ENCODE measurements at places on chromosomes 6 and 20.

DNA sequence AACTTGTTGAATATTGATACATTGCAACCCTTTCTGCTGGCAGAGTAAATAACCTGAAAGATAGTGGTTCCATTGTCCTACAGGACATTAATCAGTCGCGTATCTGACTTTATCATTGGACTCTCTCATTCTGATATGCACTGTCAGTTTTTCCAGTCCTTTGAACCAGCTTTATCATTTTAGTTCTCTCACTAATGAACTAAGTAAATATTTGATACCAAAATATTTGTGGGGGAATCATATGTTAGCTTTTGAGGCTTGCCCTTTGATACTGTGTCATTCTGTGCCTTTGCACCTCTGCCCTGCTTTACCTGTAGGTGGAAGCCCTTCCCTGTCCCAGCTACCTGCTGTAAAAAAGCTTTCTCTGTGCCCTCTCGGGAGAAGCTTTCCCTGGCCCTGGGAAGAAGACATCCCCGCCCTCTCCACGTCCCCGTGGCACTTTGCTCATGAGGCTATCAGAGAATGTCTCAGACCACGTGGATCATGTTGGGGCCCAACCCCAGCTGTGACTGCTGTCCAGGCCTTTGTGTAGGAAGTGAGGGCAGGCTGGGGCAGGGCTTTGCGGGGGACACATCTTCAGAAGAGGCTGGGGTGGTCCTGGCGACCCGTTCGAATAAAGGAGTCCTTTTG lies 117.8 kb upstream of the NXT1 start:
- DNase-seq: no peak

DNA sequence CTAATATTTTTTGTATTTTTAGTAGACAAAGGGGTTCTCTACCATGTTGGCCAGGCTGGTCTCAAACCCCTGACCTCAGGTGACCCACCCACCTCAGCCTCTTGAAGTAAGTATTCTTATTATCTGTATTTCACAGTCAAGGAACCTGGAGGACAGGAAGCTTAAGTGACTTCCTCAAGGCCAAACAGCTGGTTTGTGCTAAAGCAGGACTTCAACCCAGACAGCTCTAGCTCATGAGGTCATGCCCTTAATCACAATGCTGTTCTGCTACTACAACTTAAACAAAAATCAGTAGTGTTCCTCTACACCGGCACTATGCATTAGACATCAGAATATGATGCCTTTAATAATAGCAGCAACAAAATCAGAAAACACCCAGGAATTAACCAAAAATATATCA lies 168.9 kb downstream of the ADGB start:
- DNase-seq: no peak

GRCh38 chr6:28206928-28207509 lies 18.1 kb upstream of the ZSCAN9 start:
- no peak for DNase-seq

DNA sequence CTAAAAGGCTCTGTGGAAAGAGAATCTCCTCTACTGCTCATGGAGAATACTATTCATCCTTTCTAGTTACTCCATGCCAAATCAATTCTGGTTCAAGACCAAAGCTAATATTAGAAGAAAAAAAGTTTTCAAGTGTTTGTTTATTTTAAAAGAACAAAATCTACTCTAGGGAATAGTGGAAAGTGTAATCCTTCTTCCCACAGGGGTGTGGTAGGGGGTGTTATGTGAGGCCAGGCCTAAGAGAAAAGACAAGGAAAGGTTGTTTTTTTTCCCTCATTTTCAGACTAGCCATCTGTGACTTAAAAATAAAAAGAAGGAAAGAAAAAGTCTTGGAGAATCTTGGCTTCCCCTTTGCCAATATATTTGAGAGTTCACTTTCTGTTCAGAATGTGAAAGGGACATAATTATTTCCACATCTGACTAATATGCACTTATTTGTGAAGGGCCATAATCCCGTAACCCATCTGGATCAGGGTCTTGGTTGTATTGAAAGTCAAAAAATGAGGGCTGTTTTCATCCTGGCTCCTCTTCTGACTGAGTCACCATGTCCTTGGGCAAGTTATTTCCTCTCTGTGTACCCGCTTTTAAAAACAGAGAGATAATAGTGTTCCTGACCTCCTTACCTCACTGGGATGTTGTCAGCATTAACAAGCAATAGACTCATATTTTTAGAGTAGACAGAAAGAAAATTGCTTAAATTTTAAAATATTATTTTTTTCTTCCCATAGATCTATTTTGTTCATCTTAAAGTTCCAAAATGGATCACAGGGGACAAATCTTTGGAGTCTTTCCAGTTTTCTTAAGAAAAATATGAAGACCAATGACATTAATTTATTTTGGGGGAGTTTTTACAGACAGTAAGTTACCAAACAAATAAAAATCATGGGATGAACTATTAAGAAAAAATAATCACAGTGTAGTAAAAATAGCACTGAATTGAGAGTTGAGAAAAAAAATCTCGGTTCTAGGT lies 233.7 kb downstream of the IBTK start:
- no peak for DNase-seq

- no peak for DNase-seq
Observed at GRCh38 chr6:83914953-83915352, 55.5 kb downstream of the CYB5R4 start.

GRCh38 chr20:34522969-34523871 lies 7.0 kb downstream of the DYNLRB1 start:
- peak; percentile 50 for DNase-seq

- DNase-seq: no peak
Observed at GRCh38 chr6:145245119-145245518, 490.2 kb downstream of the EPM2A start.

DNA sequence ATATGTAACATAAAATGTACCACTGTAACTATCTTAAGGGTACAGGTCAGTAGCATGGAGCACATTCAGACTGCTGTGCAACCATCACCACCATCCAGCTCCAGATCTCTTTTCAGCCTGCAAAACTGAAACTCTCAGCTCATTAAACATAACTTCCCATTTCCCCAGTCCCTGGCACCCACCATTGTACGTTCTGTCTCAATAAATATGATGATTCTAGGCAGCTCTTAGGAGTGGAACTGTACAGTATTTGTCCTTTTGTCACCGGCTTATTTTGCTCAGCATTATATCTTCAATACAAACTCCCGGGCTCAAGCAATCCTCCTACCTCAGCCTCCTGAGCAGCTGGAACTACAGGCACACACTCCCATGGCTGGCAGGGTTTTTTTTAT lies 1.5 kb downstream of the ZC3H12D start:
- DNase-seq: no peak

All from progenitor cell of endocrine pancreas (in vitro differentiated cells).